GM12892 (cell line): ENCODE measurements at places on chromosomes 1 and 21.

DNA sequence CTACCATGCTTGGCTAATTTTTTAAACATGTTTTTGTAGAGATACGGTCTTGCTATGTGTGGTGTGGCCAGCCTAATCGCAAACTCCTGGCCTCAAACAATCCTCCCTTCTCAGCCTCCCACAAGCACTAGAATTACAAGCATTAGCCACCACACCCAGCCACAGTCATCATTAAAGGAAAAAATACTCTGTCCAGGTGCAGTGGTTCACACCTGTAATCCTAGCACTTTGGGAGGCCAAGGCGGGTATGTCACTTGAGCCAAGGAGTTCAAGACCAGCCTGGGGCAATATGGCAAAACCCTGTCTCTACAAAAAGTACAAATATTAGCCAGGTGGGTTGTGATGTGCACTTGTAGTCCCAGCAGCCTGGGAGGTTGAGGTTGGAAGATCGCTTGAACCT lies 25.0 kb upstream of the NLRP3 start:
- no peak for DNase-seq

DNA sequence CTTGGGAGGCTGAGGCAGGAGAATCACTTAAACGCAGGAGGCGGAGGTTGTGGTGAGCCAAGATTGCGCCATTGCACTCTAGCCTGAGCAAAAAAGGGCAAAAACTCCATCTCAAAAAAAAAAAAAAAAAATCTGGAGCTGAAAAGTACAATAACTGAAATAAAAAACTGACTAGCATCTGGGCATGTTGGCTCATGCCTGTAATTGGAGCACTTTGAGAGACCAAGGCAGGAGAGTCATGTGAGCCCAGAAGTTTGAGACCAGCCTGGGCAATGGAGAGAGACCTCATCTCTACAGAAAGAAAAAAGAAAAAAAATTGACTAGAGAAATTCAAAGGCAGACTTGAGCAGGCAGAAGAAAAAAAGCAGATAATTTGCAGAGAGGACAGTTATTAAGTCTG lies 18.1 kb downstream of the CLDN19 start:
- DNase-seq, result no peak

- no peak for DNase-seq
Measured at GRCh38 chr1:201157949-201158348, 3.7 kb upstream of the TMEM9 start.

- DNase-seq, result peak; percentile 59
Measured at GRCh38 chr1:29706936-29707335, 470.6 kb downstream of the PTPRU start.

DNA sequence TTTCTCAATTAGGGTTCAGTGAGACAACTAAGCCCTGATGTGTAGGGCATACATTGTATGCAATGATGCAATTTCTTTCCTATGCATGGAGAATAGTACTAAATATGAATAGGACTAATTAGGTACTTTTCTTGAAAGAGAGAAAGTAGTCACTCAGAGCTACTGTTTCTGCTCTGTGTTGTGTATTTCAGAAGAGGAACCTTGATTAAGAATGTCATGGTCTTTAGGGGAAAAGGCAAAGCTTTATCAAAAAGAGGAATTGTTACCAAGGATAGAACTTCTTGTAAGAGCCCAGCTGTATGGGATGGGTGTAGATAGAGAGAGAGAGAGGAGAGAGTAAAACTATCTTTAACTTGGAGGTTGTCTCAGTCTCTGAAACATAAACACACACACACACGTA lies 49.1 kb downstream of the HLX start:
- DNase-seq, result no peak

- DNase-seq, result no peak
Measured at GRCh38 chr1:216201946-216202345, 221.3 kb downstream of the USH2A start.

DNA sequence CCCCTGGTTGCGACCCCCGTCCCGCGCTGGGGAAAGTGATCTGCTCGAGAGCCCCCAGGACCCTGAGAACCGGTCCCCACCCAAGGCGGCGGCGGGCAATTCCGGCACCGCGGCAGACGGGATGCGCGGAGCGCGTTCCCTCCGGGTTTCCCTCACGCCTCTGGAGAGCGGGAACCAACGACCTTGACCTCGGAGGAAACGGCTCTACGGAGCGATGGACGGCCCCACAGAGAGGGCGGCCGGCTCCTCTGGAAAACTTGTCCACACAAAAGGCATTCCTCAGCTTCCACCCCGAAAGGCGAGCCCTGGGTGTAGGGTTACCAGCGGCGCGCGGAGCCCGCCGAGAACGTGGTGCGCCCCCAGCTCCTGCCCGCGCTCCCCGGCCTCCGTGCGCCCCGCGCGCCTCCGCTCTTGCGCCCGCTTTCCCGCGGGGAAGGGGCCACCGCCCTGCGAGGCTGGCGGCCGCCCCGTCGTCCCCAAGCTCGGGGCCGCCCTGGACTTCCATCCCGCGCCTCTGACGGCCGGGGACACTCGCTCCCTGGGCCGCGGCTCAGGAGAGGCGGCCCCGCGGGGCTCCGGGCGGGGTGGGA lies 391 bp upstream of the KIAA1614 start:
- DNase-seq, result no peak

DNA sequence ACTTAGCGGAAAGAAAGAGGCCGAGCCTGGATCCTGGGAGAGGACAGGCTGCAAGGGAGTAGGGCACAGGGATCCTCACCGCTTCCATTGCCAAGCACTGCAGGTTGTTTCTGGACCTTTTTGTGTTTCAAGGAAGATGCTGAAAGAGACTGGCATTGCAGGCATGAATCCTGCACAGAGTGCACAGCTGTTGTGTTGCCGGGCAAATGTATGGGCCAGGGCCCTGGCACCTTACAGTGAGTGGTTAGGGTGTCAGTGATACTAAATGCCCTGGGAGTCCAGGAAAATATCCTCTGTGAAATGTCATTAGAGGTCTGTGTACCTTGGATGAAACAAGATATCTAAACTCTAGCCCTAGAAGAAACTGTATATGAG lies 145.5 kb upstream of the FGGY start:
- DNase-seq, result no peak

GRCh38 chr1:107965110-107965991 lies at the start of gene VAV3:
TSS of gene VAV3 (minus strand) at chr1:107965180. CDS start at chr1:107964869, 311 bp downstream.
- DNase-seq, result peak; percentile 33

GRCh38 chr1:145997718-145998023 lies 1.3 kb upstream of the TXNIP start:
- DNase-seq, result no peak

DNA sequence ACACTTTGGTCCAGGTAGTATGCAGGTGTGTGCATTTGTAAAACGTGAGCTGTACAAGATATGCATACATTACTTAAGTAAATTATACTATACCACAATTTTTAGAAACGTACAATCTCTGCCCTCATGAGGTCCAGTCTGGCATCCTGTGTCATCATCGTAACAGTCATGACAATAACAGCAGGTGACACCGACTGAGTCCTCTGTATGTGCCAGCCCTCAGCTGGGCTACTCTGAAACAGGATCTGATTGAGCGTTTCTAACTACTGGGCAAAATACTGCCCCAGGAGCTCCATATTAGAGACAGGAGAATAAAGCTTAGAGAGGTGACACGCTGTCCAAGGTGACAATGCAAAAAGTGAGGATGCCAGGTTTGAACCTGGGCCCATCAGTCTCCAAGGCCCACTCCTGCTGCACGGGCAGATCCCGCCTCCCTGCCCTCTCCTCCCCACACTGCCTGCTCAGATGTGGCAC lies 47.2 kb upstream of the ECE1 start:
- no peak for DNase-seq

DNA sequence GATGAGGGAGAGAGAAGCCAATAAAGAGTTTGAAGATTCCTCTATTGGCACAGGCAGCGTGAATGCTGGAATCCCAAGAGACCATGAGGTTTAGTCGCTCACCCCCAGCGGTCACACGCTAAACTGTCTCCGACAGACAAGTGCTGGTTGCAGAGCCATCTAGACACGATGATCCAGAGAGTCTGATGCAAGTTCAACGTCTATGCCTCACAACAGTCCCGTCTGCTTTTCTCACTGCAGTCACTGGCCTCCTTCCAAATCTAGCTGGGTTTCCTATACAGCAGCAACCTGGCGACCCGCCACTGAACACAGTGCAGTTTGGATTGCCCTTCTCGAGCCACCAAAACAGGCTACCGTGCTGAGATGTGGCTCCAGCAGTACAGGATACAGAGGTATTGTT lies 98.6 kb upstream of the KRTAP19-8 start:
- DNase-seq, result no peak

DNA sequence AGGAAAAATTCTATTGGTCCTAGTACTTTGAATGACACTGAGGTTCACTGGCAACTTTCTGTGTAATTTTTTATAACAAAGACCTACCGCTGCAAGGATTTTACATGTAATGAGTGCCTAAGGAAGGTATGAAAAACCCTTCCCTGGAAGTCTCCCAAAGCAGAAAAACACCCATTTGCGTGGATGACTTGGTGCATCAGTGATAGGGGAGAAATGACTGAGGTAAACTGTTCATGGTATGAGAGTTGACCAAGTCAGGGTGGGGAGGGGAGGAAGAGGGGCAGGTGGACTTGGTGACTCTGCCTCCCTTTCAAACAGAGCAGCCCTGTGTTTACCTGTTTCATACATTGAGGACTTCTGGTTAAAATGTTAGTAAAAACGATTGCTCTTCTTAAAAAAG lies 78.8 kb upstream of the IPO9 start:
- DNase-seq, result no peak

GRCh38 chr1:227192163-227192562 lies 126.1 kb downstream of the CDC42BPA start:
- no peak for DNase-seq

- DNase-seq, result no peak
Measured at GRCh38 chr1:86993269-86993985, 79.0 kb downstream of the HS2ST1 start.

DNA sequence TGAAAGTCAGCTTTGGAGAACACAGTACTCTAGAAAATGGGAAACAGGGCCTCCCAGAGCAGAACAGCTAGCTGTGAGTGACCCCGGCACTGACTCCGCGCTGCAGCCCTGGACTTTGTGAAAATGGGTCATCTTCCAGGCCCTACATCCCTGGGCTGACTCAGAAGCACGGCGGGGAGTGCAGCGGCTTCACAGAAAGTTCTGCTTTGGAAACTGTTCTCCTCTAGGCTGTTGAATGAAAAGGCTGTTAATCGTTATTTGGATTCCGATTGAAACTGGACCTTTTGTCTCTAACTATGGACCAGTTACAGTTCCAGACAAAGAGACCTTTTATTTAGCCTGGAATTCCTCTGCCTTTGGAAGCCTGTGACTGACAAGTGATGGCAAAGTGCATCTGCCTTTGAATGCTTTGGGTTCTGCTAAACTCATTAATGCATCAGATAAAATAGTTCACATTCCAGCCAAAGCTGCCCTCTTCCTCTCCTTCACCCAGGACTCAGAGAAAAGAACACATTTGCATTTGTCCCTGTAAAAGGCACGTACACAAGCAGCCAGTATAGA lies 144.9 kb upstream of the HOOK1 start:
- DNase-seq, result no peak

DNA sequence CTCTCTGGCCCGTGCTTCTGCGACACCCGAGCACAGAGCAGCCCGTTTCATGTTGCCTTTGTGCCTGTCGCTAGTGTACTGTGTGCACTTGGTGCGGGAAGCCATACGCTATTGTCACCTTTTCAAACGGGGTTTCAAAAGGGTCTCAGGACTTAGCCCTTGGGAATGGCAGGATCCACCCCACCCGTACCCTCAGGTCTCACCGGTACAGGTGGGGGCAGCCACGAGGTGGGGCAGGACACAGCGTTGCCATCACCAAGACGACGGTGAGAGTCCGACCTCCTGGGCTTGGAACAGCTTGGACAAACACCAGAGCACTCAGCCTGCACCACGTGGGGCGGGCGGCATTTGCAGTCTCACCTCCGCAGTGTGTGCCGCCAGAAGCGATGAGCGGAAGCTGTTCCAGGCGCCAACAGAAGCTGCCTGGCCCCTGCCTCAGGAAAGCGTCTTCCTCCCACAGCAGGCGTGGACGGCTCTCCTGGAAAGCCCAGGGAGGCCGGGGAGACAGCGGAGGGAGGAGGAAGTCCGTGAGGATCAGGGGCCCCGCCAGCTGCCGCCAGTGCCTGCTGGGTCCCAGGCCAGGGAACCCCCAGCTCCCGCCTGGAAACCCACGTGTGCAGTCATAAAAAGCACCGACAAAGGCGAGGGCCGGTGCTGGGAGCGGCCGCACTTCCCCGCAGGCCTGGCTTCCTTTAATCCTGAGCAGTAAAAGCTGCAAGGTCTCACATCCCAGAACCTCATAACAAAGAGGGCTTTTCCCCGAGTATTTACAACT lies 131.3 kb upstream of the ARHGEF16 start:
- DNase-seq, result no peak

- no peak for DNase-seq
Measured at GRCh38 chr1:67515324-67516080, 85.3 kb upstream of the SERBP1 start.

DNA sequence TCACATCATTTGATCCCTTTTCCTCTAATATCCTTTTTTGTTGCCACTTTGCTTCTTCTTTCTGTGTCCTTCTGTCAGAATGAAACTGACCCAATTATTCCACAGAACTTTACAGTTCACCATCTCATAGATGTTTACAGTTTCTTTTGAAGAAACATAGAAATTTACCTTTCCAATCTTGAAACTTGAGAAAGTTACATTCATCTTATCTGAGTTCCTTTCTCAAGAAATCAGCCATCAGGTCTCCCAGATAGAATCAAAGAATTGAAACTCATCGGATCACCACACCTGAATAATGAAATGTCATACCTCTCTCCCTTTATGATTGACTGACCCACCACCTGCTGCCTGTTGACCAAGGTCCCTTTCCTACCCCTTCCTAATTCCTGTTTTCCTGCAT lies 23.7 kb downstream of the CBR1 start:
- DNase-seq, result no peak

GRCh38 chr1:241332037-241332409 lies 25.0 kb downstream of the RGS7 start:
- no peak for DNase-seq

DNA sequence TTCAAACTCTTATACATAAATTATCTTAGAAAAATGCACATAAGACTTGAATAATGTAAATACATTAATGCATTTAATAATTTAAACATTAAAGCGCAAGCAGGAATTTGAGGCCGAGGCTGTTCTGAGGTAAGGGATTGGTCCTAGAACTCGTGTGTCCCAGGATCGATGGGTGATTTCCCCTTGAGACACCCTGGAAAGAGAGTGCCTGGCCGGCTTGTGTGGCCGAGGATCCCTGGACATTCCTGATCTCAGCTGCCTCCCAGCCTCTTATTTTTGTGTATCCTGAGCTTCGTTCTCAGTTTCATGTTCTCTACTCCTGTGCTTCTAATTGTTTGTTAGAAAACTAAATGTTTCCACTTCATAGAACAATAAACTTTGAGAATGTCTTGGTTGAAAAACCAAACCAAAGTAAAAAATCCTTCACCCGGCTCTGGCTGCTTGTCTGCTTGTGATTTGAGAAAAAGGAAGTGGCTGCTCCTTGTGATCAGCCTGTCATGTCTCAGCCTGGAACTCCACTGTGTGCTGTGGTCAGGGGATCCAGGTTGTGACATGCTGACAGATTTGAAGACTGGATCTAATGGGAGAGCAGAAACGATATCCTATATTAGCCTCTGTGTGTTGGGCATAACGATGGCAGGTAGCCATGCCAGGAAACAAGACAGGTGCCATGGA lies 40.7 kb downstream of the PEX14 start:
- DNase-seq, result no peak
